ENCODE measurements at places on chromosomes 13 and 19.

GRCh38 chr19:49664171-49665035 lies 1.3 kb downstream of the IRF3 start:
- peak; percentile 93 for DNase-seq

DNA sequence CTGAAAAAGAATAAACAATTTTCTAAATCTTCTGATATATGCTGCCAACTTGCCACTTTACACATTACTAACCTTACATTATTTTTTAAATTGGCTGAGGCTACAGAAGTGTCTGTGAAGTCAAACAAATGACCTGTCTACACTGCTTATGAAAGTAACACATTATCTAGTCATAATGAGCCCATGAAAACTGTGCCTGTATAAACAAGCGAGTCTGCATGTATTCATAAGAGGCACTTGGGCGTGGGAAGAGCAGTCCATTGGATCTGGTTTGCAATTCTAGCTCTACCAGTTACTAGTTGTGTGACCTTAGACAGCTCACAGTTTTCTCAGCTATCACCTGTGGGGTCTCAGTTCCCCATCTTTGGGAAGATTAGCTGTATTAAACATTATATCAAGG lies 3.1 kb downstream of the VPS36 start:
- no peak for DNase-seq

DNA sequence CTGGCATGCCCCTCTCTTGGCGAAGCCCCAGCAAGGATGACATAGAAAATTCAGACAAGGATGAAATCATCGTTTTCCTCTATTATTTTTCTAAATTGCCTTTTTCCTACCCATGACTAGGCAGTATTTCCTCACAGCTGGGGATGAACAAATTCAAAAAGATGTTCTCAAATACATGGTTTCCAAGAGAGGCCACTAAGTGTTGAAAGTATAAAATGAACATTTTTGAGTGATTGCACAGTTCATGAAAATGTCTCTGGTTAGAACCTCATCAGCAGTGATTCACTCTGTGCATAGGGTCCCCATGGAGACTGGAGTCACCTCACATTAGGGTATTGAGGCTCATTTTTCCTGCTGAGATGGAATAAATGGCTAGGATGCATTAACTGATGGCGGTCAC lies 373.7 kb downstream of the DNAJC15 start:
- DNase-seq, result no peak

DNA sequence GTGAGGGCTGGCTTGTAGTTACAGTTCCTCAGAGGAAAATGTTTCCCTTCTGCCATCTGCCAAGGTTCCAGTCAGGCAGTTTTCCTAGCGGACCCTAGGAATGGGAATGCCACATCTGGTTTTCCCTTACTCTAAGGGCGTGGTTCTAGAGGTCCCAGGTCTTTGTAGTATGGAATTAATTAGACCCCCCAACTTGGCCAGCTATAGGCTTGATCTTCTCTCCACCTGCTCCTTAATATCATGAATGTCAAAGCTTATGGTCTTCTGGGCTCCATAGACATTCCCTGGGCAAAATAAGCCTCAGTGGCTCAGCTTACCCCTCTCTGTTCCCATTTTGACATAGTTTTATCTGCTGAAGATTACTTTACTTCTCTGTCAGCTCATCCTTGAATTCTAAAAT lies 70.0 kb downstream of the ZNF568 start:
- DNase-seq, result no peak

DNA sequence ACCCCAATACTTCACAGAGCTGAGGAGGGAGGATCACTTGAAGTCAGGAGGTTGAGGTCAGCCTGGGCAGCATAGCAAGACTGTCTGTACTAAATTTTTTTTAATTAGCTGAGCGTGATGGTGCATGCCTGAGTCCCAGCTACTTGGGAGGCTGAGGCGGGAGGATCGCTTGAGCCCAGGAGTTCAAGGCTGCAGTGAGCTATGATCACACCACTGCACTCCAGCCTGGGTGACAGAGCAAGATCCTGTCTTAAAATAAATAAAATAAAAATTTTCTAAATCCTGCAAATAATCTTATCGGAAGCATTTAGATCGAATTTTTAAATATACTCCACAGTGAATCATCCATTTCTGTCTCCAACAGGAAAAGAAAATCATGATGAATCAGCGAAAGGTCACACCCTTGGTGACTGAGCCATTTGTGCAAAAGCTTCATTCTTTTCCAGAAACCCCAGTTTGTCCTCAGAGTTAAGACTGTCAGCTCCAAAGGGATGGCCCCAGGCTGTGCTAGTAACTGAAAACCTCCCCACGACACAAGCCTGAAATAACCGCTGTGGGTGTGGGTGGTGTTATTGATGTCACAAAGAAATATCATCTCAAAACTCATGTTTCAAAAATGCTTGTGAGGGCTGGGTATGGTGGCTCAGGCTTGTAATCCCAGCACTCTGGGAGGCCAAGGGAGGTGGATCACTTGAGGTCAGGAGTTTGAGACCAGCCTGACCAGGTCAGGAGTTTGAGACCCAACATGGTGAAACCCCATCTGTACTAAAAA lies 167.6 kb downstream of the PTPRS start:
- no peak for DNase-seq

DNA sequence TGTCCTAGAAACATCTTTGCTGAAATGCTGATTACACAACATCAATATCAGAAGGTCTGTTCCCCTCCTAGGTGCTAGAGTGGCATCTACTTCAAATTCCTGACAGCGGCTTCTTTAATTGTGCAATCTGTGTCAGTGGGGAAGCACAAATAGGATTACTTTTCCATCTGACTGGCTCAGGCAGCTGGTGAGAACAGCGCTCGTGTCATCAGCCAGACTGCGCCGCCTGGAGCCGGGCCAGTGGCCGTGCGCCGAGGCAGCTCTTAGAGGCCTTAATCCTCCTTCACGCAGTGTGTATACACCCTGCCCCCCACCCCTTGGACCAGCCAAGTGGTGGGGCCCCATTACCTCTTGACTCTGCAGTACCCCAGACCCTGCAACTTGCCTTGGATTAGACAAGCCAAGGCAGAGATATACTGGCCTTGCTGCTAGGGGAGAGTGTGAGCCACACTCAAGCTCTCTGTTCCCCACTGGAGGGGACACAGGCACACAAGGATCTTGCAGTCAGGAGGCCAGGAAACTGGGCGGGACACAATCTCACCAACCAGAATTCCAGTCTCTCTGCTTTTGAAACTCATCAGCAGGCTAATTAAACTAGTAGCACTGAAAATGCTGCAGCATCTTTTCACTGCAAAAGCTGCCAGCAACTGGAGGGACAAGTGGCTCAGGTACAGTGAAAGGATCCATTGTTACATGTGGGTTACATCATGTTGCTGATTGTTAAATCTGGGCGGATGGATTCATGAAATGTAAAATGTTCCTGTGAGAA lies 48.9 kb upstream of the EPHX3 start:
- DNase-seq, result no peak

- no peak for DNase-seq
Measured at GRCh38 chr19:1412995-1413800, 5.8 kb downstream of the DAZAP1 start.

GRCh38 chr13:27770809-27771208 lies 21.5 kb upstream of the GSX1 start:
- peak; percentile 32 for DNase-seq

DNA sequence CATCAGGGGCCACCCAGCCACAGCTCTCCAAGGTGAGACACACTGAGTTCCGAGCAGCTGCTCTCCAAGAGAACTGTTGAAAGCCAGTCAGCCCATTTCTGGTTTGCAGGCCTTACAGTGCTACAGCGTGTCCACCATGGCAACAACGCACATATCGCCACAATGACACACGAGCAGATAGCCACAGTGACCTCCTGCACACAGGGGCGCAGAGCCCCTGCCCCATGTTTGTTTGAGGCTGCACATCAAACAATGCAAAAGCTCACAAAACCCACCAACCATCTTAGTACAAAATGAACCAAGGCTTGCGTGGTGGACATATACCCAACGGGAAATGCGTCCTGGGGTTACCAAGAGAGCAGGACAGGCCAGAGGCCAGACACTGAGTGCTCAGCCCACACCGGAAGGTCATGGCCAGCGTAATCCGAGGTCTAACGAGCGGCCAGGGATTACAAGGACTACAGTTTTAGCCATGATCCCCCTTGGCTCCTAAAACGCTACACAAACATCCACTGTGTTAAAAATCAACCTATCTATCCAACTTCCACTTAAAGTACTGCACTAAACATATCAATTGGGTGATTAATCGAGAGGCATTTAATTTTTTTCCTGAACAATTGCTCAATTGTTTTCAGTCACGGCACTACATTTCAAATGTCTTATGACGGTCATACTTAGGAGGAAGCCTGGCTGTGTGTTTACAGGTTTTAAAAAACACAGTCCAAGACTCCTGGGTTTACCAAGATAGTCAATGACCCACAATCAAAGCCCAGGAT lies 56.0 kb downstream of the STK24 start:
- DNase-seq, result no peak

DNA sequence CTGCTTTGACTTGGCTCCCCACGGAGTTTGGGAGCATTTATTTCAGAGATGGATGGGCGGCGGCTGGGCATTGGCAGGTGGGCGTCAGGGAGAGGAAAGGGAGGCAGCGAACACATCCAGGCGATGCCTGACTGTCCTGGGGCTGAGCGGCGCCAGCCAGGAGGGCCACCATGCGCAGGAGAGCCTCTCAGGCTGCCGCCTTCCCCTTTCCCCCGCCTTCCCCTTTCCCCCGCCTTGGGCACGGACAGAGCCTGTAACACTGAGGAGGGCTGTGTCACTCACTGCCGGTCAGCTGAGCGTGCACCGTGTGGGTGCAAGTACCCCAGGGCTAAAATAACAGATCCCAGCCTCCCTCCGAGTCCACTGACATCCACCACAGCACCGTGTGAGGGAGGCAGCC lies 11.4 kb downstream of the MCF2L start:
- no peak for DNase-seq

DNA sequence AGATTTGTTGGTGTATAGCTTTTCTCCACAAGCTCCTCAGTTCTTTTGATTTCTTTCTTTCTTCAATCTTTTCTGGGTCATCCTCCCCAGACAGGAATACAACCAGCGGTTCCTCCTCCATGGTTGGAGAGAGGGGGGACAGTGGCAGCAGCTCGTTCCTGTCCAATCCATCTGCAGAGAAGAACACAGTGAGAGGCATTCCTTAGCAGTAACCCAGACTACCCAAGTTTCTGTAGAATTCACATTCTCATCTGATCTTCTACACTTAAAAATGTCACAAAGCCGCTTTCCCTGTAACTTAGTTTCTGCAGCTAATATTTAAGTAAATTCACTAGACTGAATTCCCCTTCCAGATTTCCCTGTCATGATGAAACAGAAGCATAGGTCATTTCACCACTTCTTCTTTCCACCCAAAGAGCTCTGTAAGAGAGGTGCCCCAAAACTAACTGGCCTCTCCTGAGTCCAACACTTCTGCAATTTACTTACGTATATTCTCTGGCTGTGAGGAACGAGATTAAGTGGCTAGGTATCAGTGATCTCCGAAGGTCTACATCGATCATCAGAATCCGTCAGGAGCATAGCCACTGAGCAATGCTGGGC lies 171.9 kb downstream of the TBC1D4 start:
- no peak for DNase-seq

- no peak for DNase-seq
Measured at GRCh38 chr13:100362781-100363180, 225.8 kb downstream of the GGACT start.

DNA sequence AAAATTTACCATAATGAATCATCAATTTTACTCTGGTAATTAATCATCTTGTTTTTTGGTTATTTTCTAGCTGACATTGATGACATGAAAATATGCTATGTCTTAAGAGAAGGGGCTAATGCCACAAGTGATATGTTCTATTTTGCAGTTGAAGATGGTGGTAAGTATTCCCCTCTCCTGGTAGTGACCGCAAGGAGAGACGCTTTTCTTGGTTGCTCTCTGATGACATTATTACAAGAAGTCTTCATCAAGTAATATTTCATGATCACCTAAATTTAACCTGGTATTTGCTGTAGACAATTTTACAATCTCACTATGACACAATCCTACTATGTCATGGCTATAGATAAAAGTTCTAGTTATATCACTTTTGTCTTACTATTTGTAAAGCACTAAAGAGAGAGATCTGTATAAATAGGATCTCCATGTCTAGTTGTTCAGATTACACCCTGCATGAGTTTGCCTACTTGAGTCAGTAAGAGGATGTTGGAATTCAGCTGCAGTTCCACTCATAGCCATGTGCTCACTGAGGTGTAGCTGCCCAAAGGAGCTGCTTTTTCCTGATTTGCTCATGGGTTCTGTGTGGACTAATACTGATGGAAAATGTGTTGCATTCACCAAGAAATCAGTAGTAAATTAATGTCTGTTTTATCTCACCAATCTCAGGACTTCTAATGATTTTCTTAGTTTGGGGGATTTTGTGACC lies 10.9 kb downstream of the FREM2 start:
- no peak for DNase-seq

DNA sequence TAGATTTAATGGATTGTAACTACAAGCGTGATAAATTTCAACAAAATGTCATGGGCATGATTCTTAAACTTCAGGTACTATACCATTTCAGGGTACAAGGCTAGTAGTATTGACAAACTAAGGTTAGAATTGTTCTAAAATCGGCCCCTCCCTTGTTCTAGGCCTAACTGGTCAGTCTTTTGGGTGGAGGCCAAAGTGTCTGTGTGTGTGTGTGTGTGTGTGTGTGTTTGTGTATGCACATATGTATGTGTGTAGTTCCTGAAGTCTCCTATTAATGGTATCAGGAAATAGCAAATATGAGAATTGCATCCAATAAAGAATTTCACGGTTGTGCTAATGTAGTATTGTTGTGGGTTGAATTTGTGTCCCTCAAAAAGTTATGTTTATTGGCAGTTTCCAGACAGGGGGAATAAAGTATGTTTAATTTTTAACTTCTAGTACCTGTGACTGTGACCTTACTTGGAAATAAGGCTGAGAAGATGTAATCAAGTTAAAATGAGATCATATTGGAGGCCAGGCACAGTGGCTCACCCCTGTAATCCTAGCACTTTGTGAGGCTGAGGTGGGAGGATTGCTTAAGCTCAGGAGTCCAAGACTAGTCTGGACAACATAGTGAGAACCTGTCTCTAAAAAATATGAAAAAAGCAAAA lies 119.2 kb downstream of the KLF5 start:
- DNase-seq, result no peak

DNA sequence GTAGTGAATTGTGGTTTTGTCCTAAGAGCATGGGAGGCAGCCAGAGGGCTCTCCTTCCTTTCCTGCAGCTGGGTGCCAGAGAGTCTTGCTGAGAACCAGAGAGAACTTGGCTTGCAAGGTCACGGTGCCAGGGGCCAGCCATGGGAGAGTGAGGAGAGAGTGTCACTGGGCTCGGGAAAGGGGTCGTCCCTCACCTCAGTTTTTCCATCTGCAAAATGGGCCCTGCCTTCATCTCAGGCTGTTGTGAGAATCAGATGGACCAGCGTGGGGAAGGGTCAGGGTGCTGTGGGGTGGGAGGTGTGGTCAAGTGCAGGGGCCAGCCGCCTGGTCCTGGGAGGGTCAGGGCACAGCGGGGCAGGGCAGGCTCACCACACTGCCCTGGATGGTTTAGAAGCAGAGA lies 7.3 kb downstream of the LRP3 start:
- DNase-seq, result no peak

All from stimulated activated CD4-positive, alpha-beta T cell treated with anti-CD3 and anti-CD28 coated beads, Interleukin-2, amount 100 ng/mL, for 24 hours (primary cell).